Muscle of arm (tissue), 14 donors: ENCODE measurements at places on chromosomes 1 and 21.

- DNase-seq = no peak
Observed at GRCh38 chr1:51351907-51352306, 21.5 kb upstream of the TTC39A start.

- no peak for DNase-seq
Observed at GRCh38 chr1:242128951-242129502, 130.1 kb upstream of the MAP1LC3C start.

DNA sequence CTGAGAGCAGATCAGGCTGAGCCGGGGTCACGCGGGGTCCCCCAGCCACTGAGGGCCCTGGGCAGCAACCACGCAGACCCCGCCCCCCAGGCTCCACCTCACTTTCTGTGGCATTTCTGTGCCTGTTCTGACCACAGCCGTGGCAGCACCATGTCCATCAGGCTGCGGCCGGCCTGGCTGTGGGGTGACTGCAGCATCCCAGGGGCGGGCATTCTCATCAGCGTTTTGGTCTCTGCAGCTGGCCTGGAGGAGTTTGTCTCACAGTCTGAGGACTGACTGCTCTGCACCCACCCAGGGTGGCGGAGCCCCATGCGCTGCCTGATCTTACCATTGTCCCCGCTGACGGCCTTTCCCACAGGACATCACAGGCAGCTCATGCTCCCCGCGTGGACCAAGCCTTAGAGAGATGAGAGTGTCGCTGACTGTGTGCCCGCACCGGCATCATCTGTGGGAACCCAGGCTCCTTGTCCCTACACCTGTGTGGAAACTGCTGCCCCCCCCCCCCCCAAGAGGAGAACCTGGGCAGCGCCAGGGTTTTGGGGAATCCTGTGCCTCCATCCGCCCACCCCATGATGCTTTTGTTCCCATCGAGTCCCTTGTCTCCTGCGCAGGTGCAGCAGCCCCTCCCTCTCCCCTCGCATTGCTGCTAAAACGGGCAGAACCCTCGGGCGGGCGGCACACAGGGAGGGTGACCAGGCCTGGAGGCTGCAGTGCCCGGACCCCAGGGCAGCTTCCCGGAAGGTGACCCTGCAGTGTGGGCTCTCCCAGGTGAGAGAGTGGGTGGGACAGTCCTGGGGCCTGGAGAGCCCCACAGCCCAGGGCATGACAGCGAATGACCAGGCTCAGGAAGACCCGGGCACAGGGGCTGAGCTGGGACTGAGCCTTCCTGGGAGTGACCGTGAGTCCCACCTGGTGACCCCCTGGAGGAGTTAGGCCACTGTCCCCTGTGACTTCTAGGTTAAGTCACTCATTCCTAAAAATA is 1.8 kb downstream of the KRTAP10-1 start:
- no peak for DNase-seq

- peak; percentile 65 for DNase-seq
Observed at GRCh38 chr1:56578138-56578962, 1.0 kb downstream of the PLPP3 start.

DNA sequence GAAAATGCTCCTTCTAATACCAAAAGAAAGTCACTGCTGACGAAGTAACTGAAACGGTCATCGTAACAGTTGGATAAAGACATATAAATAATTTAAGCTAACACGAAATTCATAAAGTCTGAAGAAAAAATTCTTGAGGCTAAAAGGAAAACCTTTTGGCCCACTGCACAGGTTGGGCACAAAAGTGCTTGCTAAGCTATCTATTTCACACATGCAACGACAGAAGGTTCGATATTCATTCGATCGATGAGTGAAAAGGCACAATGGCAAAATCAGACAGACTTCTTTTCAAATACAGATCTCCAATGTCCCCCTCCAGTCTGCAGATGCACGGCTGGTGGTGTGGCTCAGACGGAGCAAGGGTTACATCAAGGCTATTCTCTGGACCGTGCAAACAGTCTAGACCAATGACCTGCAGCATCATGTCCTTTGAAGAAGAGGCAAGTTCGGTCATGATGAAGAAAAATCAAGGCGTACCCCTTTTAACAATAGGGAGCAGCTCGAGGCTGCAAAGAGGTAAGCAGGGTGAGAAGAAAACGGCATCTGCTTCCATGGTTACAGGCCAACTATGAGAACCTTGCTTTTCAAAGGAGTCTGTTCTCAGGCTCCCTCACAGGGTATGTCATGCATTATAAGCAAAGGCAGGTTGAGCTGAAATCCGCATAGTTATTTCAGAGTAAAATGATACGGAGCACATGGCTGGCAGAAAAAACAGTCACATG is 579.6 kb downstream of the USP25 start:
- no peak for DNase-seq

DNA sequence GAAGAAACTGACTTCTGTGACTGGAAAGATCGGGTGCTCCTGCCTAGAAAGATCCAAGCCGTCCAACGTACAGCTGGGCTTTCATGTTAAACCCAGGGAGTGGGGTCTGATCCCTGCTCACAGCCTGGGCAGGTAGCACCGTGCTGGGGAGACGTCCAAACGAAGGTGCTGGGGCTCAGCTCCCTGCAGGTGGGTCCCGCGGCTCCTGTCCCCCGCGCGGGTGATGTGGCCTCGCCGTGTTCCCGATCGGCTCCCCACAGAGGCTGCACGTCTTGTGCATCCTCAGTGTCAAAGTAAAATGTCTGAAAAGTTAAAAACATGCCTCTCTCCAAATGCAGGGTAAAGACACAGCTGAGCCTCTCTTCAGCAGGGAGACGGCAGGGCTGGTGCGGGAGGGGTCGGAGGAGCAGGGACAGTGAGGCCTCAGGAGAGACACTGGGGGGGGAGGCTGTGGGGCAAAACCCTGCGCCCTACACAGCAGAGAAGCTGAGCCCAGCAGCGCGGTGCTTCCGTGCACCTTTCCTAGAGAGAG is 40.1 kb upstream of the COL6A2 start:
- DNase-seq = no peak

GRCh38 chr1:99594205-99594604 is 51.7 kb upstream of the PALMD start:
- no peak for DNase-seq

GRCh38 chr1:221824025-221824424 is 82.1 kb upstream of the DUSP10 start:
- no peak for DNase-seq

- no peak for DNase-seq
Observed at GRCh38 chr1:37169743-37170275, 135.5 kb upstream of the GRIK3 start.

GRCh38 chr1:65255035-65255655 is 54.2 kb upstream of the DNAJC6 start:
- no peak for DNase-seq

DNA sequence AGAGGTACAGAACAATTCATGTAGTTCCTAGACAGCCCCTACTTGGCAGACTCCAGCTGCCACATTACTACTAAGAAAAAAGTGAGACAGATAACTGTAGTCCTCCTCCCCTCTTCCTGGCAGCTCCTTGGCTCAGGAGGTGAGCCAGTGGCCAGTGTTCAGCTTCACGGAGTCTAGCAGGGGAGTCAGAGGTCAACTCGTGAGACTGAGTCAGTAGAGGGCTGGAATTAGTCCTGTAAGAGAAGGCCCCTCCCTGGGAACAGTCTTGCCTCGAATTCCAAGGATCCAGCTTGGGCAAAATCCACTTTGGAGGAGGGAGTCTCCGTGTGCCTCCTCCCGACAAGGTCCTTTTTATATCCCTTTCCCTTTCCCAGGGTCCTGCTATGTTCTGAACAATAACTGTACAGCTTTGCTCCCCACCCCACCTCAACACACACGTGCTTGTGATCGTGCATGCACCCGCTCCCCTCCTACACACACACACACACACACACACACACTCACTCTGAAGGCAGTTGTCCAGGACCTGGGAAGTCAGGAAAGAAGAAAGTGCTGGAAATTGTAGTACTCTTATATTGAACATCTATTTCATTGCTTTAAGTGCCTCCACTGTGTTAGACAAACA is 22.5 kb upstream of the SLC27A3 start:
- no peak for DNase-seq
